T-helper 17 cell (primary cell): ENCODE measurements at places on chromosomes 12 and 14. TPM values are rescaled to one million over a fixed set of nuclear protein-coding genes. Genes with fewer than 3 reads are reported as not detected.
A peak's percentile ranks its signal among the peaks of the same experiment; 100 is the strongest.

DNA sequence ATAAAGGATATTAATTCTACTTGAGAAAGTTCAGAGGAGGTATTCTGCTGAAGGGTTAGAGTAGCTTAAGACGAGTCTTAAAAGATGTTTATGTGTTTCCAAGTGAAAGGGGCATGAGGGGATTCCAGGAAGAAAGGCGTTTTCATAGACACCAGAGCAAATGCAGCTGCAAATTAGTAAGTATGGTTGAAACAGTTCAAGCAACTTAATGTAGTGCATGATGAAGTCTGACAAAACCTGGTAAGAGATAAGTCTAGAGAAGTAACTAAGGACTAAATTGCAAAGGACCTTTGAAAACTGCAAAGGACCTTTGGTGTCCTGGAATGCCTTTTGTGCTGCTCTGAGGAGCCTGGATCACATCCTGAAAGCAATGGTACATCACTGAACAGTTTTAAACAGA is 11.5 kb downstream of the LUM start:
- no peak for DNase-seq

DNA sequence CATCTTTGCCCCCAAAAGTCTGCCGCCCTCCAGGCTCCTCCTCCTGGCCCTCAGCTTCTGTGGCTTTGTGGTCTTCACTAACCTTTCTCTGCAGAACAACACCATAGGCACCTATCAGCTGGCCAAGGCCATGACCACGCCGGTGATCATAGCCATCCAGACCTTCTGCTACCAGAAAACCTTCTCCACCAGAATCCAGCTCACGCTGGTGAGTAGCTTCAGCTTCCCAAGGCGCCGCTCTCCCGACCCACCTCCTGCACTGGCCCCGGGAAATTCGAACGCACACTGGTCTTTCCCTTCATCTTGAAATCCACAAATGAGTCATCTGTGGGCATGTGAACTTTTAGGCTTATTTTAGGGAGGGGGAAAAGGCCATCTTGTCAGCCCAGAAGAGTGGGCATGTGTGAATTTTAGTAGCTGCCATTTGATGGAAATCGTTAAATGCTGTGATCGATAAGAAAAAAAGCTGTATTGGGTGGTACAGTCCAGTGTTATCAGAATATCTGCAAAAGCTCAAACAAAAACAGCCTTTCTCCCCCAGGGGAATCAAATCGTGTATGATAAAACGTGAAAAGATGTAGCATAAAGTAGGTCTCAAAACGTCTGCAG is 700 bp downstream of the SLC35E3 start:
- peak; percentile 16 for DNase-seq

DNA sequence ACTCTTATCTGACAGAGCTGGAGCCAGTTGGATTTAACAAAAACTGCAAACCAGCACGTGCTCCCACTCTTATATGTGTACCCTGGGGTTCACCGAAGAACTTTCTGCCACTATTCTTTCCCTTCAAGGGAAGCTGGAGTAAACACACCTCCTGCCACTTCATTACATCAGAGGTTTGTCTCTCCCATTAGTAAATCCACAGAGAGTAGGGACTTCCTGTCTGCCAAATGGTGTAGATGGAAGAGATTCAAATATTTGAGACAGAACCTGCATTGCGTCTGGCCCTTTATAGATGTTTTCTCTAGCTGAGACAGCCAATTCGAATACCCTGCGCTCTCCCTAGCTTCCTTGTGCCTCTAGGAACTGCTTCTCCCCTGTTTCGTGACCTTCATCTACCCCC is 29.1 kb upstream of the AEBP2 start:
- no peak for DNase-seq

Gene GPRC5D
- not detected for total RNA-seq

Gene PPP4R4
- total RNA-seq: 6.7 TPM

DNA sequence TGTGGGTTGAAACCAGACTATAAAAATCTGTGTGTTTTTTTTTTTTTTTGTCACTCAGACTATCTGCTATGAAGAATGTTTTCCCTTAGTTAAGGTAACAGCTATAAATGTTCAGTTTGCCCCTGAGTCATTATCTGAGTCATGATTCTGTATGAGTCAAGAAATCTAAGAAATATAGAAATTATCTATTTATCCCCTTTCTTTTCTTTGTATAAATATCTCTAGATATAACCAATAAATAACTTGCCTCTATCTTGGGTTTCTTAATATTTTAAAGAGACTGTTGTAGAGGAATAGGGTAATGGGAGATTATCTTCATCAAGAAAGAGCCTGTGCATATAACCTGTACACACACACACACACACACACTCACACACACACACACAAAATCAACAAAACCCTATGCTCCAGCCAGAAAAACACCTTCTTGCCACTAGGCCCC is 161.7 kb upstream of the EEA1 start:
- DNase-seq: no peak

Gene TCL1B
- total RNA-seq: not detected

- DNase-seq: no peak
Observed at GRCh38 chr12:118356809-118357256, 15.9 kb downstream of the TAOK3 start.

Gene CACNA2D4
- total RNA-seq: 18.1 TPM

GRCh38 chr14:72014486-72014885 is 82.3 kb downstream of the RGS6 start:
- DNase-seq: no peak

DNA sequence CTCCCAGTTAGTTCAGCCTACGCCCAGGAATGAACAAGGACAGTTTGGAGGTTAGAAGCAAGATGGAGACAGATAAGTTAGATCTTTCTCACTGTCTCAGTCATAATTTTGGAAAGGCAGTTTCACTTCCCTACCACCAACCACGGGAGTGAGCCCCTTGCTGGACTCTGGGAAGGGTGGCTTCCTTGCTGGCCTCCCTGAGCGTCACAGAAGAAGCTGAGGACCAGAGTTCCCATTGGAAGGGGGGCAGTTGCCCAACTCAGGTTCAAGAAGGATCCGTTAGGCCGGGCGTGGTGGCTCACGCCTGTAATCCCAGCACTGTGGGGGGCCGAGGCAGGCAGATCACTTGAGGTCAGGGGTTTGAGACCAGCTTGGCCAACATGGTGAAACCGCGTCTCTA is 106.2 kb upstream of the MAX start:
- no peak for DNase-seq

Gene RAD9B
- total RNA-seq: 0.62 TPM

DNA sequence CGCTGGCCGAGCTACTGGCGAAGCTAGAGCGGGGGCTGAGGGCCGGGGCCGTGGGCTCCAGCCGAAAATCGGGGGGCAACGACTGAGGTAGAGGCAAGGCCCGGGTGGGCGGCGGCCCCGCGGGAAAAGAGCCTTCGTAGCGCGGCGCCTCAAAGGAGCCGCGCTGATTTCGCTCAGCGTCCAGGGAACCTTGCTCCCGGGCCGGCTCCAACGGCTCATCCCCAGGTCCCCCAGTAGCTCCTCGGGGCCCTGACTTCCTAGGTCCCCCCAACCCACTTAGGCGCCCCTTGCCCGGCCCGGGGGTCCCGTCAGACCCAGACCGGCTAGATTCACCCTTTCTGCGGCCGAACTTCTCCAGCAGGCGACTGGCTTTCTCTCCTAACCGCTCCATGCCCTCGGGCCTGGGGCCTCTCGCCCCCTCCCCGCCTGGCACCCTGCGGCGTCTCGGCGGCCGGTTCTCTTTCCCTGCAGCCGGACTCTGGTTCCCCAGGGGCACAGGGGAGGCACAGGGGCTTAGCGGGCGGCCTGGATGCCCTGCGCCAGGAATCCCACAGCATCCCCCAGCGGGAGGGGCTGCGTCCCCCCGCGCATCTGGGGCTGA is 375 bp downstream of the AJUBA start:
- no peak for DNase-seq

DNA sequence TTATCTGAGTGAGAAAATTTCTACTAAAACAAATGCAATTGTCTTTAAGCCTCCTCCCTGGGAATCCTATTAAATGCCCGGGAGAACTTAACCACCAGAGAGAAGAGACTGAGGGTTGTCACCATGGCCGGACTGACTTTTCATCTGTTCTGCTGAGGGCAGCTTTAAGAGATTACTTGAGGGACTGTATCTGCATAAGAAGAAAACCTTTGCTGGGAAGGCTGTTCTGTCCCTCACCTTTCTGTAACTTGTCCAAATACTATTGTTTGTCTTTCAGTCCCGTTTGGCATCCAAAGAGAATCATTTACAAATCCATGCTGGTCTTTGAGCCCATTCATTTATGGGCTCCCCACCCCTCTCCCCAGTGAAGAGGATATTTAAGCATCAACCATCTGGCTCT is 306.3 kb upstream of the FLRT2 start:
- no peak for DNase-seq

DNA sequence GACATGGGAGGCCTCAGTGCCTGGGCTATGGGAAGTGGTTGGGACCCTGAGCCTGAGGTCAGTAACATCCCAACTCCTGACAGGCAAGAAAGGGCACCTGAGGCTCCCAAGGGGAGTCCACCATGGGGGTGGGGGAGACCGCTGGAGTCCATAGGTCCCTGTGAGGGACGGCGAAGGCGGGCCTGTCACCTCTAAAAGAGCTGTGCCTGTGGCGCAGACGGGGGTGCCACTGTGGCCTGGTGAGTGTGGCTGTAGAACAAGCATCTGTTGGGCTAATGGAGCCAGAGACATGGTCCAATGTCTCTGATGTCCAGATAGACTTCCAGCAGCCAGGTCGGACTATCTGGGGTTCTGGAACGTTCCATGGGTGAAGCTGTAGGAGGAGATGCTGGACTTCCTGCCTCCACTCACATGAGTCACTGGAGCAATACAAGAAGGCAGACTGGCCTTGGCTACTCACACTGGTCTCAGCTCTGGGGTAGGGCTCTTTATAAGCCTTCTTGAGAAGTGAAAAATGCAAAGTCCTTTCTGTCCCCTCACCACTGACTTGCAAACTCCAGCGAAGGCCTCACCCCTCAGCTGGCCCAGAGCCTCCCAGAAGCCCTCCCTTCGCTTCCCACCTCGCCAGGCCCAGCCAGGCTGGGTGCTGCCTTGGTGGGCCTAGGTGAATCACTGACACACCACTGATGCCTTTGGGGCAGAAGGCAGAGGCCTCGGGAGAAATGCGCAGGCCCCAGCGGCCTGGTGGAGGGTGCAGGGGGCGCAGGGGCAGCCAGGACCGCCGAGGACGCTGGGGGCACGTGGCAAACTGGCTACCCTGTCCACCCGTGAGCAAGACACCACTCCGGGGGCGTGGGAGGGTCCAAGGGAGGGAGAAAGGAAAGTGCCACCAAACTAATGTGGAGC is 1.1 kb upstream of the TRAF3 start:
- no peak for DNase-seq

GRCh38 chr14:74038020-74038859 is 19.1 kb downstream of the BBOF1 start:
- DNase-seq: no peak

Gene GPD1
- total RNA-seq: 1.0 TPM

GRCh38 chr12:85448548-85449139 is 168.6 kb downstream of the ALX1 start:
- DNase-seq: no peak

Gene MFAP5
- not detected for total RNA-seq

Gene RPAP3
- total RNA-seq: 22.7 TPM

DNA sequence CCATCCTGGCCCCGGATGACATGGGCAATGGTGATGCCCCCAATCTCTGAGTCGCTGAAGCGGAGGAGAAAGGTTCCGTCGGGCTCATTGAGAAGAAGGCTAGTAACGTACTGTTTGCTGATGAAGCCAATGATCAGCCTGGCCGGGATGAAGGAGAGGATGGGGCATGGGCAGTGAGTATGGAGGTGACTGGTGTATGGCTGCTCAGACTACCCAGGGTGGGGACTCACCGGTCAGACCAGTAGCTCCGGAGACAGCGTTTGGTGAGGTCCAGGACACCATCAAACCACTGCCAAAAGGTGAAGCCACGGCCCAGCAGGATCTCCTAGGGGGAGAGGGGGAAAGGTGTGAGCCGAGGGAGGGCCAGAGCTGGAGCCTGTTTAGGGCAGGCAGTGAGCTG is 10.9 kb downstream of the NAB2 start:
- no peak for DNase-seq

DNA sequence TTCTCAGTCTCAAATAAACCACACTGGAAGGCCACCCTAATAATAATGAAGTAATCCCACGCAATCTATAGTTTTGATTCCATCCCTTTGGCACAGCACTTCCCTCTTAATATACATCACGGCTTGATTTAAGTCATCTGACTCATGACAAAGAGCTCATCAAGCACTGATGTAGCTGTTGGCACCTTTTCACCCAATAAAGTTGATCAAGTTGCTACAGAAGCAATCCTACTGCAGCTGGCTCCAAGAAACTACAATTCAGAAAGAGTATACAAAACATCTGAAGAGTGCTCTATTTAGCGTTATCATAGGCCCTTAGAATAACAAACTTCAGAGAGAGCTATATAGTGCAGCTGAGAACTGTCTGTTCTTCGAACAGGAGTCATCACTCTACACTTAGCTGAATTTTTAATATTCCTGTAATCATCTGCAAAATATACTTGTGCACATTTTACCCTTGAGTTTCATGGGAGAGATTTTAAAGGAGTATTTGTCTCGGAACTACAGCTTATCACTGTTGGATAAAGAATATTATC is 94.9 kb downstream of the OSBPL8 start:
- DNase-seq: no peak

DNA sequence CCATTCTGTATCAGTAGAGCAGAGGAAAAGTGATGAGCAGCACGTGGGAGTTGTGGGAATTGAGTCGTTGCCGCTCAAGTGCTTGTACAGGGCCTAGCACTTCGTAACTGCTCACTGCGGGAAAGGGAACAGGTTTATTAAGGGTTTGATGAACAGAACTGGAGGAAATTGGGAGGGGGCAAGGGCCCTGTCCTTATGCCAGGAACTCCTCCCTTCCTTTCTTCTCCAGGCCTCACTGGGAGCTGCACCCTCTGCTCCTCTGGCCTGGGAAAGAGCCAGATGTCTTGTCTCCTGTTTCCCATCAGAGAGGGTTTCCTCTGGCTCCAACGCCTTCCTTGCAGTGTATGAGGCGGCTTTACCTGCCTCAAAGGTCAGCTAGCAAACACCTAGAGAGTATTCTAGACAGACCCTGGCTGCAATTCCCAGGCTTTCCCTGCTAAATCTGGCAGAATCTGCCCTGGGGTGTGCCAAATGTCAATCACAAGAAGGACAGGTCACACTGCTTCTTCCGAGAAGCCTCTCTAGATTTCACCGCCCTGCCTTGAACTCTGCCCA is 78.4 kb downstream of the NTF3 start:
- DNase-seq: no peak

GRCh38 chr12:26715232-26715631 is 117.8 kb downstream of the ITPR2 start:
- no peak for DNase-seq

- no peak for DNase-seq
Observed at GRCh38 chr14:77325746-77326094, 4.9 kb downstream of the GSTZ1 start.

GRCh38 chr12:111170543-111170942 is 198.4 kb downstream of the PHETA1 start:
- DNase-seq: no peak

- DNase-seq: no peak
Observed at GRCh38 chr14:50116966-50117365, 594 bp upstream of the VCPKMT start.

GRCh38 chr14:105498430-105499255 is 7.6 kb downstream of the TEDC1 start:
- no peak for DNase-seq

Gene SCARB1
- 1.3 TPM for total RNA-seq

DNA sequence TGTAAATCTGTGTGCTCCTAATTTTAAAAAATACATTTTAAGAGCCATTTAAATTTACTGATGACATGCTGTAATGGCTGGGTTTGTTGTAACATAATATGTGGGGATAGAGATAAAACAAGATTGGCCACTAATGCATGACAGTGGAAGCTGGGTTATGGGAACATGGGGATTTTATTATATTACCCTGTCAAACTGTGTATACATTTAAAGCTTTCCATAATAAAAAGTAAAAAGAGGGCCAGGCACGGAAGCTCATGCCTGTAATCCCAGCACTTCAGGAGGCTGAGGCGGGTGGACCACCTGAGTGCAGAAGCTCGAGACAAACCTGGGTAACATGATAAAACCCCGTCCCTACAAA is 9.1 kb downstream of the TMEM233 start:
- no peak for DNase-seq
